Cortex of kidney (tissue), 1 donor: ENCODE measurements at places on chromosomes 6 and 20.

DNA sequence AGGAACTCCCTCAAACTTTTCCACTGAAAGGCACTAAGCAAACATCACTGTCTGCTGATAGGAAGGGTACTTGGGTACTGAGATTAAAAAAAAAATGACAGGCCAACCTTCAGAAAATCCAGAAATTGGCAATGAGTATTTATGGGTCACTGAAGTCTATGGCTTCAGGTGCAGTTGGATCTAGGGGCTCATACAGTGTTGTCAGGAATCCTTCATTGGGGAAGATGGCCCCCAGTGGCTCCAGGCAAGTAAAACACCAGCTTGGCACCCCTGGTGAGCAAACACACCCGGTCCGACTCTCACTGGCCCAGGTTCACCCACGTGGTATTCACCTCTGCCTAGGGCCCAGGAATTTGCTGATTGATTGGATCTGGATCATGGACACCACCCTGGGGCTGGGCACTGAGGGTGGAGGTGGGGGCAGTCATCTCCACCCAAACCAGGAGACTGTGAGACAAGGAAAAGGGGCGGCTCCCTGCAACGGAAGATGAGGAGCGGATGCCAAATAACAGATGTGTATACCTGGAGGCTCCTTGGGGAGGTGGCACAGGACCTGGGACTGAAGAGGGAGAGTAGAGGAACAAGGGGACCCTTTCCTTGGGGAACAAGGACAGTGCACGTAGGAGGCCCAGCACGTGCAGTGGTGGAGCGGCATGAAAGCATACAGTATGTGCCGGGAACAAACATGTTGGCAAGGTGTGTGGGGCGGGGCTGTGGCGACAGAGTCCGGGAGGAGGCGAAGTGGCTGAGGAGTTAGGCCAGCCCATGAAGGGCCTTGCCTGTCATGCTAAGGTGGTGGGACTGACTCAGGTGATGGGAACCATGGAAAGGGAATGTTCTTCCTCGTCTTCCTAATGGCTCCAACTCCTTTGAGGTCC is 4.7 kb downstream of the SLC2A10 start:
- no peak for DNase-seq

DNA sequence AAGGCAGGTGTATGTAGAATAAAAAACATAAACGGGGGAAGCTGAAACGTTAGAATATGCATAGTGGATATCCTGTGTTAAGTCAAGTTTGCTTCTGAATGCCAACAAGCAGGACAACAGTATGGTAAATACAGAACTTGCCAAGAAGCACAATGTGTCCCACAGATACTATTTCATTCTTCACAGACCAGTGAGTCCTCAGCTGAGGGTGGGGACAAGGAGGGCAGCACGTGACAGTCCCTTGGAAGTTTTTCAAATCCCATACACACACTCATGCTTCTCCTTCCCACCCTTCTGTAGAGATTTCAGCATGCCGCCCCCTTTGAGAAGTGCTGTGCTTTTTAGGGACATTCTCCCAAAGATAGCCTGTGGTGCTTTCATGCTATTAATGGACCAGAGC is 268.5 kb upstream of the ECI2 start:
- no peak for DNase-seq

- no peak for DNase-seq
These were observed 119.1 kb upstream of the ENPP5 start for GRCh38 chr6:46289898-46290297.

GRCh38 chr20:6626805-6627204 is 140.7 kb upstream of the BMP2 start:
- DNase-seq, result no peak

- no peak for DNase-seq
These were observed 20.6 kb upstream of the LCA5 start for GRCh38 chr6:79557673-79558467.

- no peak for DNase-seq
These were observed 108.7 kb downstream of the MYB start for GRCh38 chr6:135289816-135290215.

DNA sequence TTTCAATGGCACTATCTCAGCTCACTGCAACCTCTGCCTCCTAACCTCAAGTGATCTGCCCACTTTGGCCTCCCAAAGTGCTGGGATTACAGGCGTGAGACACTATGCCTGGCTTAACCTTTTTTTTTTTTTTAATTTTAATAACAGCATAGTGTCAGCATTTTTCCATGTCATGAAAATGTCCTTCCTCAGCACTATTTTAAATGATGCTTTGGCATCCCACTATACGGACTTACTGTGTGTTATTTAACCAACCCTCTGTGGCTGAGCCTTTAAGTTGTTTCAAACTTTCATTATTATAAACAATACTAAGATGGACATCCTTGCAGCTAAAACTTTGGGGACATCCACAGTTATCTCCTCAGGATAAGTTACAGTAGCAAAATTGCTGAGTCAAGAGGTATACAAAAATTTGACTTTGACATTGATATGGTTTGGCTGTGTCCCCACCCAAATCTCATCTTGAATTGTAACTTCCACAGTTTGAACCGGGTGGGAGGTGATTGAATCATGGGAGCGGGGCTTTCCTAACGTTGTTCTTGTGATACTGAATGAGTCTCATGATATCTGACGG is 123.8 kb upstream of the JARID2 start:
- DNase-seq, result no peak

- no peak for DNase-seq
These were observed 566.6 kb upstream of the CITED2 start for GRCh38 chr6:139940741-139941729.

GRCh38 chr6:85594197-85594930 is 706 bp upstream of the SNX14 start:
- DNase-seq, result no peak

DNA sequence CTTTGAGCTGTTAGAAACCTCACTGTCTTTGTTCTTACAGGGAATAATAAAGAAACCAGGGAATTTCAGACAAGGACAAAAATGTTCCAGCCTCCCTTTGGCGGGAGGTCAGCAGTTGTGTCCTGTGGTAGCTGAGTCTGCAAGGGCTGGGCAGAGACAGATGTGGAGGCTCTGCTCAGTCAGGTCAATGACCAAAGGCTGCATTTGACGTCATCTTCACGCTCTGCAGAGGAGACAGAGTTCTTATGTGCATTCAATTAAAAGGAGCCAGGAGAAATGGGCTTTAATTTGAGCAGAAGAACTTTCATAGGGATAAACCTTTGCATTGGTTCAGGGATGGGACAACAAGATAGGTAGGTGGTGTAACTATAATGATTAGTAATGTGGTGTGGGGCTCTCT is 45.1 kb upstream of the FOXA2 start:
- DNase-seq, result no peak

DNA sequence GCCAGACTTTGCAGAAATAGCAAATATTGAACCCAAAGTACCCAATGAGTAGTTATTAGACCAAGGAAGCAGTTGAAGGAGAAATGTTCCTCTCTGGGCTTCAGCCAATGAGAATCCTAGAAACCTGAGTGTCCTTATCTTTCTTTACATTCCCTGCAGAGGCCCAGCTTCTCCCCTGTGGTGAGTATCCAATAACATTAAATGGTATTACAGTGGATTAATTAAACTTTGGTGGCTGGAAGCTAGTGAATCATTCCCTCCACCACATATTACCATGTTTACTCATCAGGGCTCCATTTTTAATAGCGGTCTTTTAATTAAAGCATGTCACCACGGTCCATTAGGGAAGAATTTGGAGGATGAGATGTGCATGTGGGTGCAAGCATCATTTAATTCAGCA is 74.0 kb downstream of the UNC5CL start:
- DNase-seq, result no peak

- no peak for DNase-seq
These were observed 44.3 kb downstream of the HDGFL1 start for GRCh38 chr6:22613695-22614094.

- no peak for DNase-seq
These were observed 420.5 kb downstream of the MAFB start for GRCh38 chr20:40268321-40269075.

DNA sequence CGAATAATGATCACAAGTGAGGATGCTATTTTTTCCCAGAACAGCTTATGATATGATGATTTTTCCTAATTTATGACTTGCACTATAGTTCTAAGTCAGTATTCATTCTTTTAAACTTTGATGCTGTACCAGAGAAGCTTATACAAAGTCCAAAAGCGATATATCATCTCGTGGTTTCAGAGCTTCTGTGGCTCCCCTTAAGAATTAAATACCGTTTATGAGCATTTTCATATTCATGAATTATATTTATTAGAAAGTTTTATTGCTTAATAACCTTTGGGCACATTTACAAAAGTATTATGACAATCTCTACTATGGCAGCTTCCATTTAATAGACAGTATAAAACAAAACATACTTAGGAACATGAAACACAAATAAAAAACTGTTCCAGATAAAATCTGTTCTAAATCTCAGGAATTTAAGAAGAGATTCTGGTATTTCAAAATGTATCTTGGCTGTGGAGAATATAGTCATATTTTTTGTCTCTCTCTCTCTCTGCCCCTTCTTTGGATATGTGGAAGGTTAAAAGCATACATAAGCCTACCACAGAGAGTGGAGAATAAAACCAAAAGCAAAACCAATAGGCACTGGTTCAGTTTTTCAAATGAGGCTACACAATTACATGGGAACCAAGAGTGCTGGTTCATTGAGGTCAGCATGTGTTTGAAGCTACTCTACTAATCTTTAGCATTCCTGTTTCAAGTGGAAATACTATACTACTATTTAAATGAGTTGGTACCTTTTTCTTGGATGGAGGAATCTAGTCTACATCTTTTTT is 884.5 kb upstream of the GJE1 start:
- DNase-seq, result no peak

DNA sequence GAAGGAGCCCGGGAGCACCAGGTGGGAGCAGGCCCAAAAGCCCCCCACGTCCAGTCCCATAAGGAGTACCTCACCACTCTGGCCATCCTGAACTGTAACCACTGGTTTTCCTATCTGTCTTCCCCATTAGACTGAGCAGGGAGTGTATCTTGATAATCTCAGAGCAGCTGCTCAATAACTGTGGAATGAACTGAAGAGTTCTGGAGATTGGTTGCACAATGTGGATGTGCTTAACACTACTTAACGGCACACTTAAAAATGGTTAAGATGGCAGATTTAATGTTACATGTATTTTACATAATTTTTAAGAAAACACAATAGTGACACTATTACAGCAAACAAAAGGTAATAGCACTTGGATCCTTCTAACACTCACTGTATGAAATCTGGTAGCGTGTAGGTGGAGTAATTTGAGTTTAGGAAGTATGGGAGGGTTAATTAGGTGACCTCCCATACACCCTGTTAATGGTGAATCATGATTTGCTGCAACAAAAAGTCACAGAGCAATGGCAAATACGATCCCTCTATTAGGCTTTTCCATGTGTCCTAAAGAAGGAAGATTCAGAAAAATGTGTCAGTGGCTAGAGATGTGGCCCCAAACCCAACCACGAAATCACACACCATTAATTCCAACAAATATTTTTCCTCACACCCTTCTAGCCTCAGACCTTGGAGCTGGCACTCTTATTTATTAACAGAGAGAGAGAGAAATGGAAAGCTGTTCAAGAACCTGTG is 18.4 kb downstream of the TRAM2 start:
- DNase-seq, result no peak
